Amygdala (tissue), 56 donors: ENCODE measurements at places on chromosomes 11 and 22.

DNA sequence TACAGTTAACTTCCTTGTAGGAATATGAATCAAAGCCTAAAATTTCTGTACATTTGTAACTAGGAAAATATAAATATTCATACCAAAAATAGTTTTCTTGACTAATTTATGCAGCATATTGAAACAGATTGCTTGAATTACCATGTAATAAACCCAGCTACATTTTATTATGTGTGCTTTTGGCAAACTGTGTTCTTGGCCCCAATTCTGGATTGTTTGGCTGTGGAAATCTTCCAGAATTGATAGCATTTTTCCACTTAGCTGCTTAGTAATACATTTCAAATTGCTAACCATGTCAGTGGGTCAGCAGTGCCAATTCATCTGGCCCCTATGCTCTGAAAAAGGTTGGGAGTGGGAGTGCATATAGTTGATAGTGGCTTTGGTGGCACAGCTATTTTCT, 32.3 kb downstream of the PDHX start:
- DNase-seq: no peak

DNA sequence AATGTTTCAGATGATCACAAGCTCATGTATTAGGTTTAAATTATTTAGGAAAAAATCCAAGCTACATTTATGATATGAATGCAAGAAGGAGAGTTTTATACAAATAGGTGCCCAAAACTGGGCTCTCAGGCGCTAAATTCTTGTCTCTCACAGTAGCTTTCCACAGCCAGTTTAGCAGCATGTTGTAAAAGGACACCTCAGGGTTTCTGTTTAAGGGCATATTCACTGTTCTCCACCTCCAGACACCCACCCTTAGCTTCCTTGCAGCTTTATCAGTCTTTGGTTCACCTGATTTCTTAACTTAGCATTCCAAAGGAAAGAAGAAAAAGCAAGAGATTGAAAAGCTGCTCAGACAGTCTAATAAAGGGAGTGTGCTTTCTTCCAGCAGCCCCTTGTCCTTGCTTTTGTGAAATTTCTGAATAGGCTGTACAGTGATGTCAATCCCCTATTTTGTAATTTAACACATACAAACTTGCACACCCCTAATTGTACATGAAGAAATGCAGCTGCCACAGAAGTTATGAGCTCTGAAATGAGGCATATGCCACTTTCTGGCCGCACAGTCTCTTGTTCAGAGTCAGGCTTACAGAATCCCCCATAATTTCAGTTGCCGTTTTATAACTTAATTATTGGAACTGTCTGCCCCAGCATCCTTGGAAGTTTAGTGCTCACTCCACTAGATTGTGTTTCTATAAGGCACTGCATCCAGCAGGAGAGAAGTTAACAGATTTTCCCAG, 262.1 kb downstream of the DDX10 start:
- DNase-seq: no peak

- DNase-seq: no peak
These were observed 1497.7 kb downstream of the TBC1D22A start for GRCh38 chr22:48259991-48260670.

GRCh38 chr11:41050791-41051190, 408.7 kb downstream of the LRRC4C start:
- no peak for DNase-seq

DNA sequence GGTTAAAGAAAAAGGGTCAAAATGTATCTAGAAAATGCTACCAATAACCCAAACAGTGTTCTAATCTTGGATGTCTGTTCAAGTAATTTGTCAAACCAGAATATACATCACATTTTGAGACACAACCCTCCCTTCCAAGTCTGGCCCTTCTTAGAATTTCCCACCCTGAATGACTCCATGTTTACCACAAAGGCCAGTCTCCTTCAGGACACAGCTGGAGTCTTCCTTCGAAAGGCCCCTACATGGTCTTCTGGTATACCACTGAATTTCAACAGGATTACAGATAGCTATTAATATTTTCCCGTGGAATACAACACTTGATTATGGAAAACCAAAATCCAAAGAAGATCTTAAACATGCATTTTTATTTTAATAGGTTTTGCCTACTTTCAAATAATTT, 10.2 kb downstream of the CCDC34 start:
- no peak for DNase-seq

- no peak for DNase-seq
These were observed 51.1 kb upstream of the PARVG start for GRCh38 chr22:44129619-44129976.

- peak; percentile 30 for DNase-seq
These were observed 22.6 kb upstream of the MGAT3 start for GRCh38 chr22:39434243-39434653.

DNA sequence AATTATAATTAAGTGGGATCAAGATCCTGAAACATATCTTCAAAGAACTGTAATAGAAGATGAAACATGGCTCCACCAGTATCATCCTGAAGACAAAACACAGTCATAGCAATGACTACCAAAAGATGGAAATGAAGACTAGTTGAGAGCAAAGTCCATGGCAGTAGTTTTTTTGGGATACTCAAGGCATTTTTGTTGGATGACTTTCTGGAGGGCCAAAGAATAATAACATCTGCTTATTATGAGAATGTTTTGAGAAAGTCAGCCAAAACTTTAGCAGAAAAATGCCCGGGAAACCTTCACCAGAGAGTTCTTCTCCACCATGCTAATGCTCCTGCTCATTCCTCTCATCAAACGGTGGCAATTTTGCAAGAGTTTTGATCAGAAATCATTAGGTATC, 809.4 kb upstream of the RAG2 start:
- no peak for DNase-seq

DNA sequence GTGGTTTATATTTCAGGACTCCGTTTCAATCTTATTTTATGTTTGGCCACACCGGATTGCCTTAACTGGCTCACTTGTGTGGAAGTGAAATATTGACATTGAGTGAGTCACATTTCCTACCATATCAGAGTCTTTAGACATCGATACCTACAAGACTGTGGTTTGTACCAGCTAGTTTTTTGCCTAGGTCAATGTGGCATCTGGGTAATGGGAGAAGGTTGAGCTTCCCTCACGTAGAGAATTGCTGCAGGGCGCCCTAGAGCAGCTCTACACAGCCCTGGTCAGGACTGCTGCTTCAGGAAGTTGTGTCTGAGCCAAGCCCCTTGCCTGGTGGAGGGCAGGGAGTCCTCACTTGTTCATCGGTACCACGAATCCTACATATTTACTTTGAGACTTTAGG, 1.6 kb downstream of the GRAMD1B start:
- DNase-seq: no peak

- DNase-seq: peak; percentile 8
These were observed 46.8 kb downstream of the PAMR1 start for GRCh38 chr11:35478471-35479091.

DNA sequence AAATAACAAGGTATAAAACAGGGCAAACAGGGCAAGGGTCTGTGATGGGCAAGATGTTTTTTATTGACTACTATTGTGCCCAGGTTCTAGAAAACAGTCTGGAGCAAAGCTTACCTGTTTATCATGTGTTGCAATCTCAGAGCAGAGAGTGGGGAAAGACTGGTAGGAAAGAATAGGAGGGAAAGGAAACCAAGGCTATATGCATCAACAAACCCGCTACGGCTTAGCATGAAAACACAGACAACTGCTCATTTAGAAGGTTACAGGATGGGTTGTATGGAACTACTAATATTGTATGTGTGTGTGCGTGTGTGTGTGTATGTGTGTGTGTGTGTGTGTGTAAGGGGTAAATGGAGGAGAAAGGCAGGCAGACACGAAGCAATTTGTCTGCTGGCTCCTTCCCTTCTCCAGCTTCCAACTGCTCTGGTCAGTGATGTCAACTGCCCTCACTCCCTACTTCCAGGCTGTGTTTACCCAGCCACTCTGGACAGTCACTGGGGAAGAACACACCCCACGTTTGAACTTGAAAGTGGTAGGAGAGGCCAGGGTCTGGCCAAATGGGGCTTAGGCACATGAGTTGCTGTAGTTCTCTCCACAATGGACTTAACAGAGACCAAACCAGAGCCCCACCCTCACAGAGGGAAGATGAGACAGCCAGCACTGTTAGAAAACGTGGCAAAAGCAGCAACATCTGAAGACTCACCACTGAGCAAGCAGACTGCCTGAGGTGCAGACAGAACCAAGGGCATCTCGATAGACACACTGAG, 47.0 kb downstream of the GAB2 start:
- DNase-seq: no peak

DNA sequence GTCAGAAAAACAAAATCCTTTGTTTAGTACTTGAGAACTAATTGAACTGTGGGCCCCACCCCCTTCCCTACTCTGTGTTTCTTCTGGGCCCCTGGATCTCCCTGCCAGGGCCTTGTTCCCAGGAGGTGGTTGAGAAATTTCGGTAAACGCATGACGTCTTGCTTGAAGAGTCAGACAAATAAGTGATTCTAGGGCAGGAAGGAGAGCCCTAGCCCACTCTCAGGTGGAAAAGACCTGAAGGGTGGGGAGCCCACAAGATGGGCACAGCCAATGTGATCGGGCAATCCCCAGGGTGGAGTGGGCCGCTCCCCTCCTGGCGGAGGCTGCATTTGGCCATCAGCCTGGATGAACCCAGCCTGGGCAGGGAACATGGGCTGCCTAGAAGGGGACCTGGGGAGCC, 16.8 kb upstream of the P2RY2 start:
- DNase-seq: no peak

GRCh38 chr22:39290724-39291161, 28.7 kb downstream of the RPL3 start:
- no peak for DNase-seq

DNA sequence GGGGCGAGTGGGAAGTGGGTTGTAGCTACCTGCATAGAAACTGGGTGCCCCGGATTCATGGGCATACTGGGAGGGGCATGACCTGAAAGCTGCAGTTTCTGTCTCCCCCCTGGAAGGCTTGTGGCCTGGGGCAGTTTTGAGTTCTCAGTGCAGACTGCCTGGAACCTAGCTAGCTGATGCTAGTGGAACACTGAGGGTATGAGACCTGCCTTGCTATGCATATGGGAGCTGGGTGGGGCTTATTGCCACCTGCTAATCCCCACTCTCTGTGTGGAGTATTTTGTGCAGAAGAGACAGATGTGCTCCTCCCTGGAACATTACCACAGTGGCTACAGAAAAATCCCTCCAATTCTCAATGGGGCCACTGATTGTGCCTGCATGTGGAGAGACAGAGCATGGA, 11.7 kb upstream of the OR56B4 start:
- no peak for DNase-seq

DNA sequence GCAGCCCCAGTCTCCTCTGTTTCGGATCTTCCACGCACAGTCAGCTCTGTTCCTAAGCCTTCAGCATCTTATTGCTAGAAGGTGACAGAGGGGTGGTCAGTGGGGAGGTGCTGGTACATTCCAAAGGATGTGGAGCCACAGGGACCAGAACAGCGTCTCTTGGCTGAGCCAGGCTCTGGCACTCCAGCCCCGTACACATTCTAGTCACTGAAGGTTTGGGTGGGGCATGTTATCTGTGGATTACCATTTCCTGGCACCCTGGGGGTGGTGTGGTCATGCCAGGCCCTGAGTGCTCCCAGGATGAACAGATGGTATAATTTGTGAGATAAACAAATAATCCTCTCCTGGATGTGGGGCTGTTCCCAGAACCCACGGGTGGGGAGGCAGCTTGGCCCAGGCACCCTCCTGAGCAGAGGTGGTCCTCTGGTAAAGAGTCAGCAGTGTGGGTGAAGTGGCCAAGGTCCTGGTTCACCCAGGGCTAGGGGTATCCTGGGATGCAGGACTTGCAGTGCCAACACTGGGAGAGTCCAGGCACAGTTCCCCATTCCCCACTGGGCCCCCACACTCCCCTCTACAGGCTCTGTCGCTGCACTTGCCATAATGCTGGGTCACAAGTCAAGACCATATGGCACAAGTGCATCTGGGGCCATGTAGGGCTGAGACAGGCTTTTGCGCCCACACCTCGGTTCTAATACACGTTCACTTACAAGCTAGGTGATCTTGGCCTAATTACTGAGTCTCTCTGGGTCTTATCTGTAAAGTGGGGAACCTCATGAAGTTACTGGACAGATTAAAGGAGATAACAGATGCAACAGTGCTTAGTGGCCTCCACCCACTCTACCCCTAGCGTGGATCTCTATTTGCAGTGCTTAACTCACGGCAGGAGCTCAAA, 33.0 kb downstream of the DKK3 start:
- DNase-seq: no peak
